DMS53 (cell line): ENCODE measurements at places on chromosomes 6 and 20.
A peak's percentile ranks its signal among the peaks of the same experiment; 100 is the strongest.

- no peak for DNase-seq
Observed at GRCh38 chr6:121838842-121839241, 403.4 kb downstream of the GJA1 start.

DNA sequence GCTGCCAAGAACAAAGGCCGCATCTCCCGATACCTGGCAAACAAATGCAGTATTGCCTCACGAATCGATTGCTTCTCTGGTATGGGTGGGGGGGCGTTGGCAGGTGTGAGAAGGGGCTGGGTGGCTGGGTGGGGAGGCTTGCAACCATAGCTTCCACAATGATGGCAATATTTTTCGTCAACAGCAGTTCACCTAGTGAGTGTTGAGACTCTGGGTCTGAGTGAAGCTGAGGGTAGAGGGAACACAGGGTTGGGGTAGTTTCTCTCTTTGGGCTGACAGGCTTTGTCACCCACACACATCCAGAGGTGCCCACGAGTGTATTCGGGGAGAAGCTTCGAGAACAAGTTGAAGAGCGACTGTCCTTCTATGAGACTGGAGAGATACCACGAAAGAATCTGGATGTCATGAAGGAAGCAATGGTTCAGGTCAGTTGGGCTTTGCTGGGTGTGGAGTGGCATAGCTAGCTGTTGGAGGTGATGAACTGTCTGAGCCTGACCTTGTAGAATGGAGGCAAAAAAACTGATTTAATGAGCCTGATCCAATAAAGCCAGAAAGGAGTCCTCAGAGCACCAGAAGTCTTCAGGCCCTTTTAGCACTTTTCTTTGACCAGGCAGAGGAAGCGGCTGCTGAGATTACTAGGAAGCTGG lies 4.2 kb downstream of the NOP56 start:
- DNase-seq, result no peak

- DNase-seq, result no peak
Observed at GRCh38 chr6:69696273-69696672, 100.5 kb downstream of the LMBRD1 start.

DNA sequence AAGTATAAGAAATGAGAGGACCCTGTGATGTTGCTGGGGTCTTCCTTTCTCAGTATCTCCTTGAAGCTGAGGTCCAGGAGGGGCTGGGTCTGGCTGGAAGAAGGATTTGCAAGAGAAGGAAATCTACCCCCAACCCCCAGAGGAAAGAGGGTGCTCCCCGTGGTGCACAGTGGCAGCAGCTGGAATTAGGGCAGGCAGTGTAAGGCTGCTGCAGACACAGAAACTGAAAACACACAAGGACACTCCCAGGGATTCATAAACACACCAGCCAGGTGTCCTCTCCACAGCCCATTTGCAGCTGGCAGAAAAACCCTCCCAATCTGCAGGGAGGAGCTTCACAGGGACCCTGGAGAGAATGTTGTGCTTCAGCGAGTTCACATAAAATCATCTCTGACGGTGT lies 297.2 kb downstream of the CDH26 start:
- no peak for DNase-seq

DNA sequence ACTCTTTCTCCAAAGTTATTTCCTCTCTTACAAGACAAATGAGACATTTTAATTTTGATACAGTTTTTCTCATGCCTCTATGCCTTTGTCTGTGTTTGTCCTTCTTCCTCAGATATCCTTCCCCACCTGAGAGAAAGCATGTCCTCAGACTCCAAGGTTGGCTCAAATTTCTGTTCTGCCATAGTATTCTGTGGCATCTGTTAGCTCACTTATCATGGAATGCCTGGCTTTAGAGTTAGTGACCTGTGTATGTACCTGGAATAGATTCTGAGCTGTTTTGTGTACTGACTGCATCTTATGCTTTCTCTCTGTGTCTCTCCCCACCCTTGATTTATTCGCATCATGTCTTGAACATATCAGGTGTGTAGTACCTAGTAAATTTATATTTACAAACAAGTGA lies 90.0 kb downstream of the CENPW start:
- no peak for DNase-seq

DNA sequence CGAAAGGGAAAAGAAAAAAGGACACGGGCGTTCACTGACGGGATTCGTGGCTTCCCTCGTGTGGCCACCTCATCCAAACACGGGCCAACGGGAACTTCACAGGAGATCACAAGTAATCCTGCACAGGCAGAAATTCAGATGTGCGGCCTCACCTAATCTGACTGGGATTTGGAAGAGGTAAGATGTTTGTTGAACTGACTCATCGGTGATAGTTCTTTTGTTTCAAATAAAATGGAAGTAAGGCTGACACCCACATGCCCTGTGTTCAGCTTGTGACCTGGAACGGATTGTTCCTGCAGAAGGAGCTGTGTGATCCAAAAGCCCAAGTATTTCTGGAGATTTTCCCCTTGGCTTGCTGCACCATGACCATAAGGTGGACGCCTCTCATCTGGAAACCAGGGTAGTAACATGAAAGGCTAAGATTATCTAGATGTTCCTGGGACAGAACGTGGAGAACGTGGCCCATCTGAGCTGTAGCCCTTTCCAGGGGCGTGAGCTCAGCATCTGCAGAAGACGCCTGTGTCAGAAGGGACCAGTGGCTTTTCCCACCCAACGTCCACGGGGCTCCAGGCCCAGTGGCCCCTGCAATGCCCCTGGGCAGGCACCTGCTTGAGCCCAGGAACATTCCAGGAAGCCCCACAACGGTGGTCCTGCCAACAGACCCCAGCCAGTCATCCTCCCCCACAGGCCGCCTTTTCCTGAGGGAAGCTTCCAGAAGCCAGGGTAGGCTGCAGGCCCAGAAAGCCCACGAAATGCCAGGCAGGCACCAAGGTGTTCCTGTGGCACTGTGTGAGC lies 39.7 kb downstream of the DLL1 start:
- DNase-seq, result peak; percentile 10

- DNase-seq, result no peak
Observed at GRCh38 chr6:93350774-93351173, 68.6 kb downstream of the EPHA7 start.

DNA sequence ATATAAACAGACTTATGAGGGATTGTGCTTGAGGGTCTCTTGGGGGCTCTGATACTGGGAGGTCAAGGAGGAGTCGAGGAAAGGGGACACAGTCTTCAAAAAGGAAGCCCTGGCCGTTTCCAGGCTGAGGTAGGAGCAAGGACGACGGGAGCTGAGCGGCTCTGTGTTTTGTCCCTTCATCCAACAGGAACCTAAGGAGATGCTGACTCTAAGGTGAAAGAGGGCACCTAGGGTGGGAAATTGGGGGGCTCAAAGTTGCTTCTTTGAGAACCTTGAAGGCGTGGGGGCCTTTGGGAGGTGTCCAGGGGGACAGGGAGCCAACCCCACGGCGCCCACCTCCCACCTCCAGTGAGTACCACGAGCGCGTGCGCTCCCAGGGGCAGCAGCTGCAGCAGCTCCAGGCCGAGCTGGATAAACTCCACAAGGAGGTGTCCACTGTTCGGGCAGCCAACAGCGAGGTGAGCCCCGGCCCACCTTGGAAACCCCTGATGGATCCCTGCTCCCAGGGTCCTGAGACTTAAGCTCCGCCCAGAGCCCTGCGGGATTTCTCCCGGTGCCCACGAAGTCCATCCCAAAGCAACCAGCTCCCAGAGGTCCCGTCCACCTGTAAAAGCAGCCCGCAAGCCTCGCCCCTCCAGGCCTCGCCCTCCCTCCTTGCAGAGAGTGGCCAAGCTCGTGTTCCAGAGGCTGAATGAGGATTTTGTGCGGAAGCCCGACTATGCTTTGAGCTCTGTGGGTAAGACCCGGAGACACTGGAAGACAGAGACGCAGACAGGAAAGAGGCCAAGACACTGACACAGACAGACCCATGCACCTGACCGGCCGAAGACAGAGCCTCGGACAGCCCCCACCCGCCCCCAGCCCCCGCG lies 2.9 kb downstream of the SPAG4 start:
- peak; percentile 75 for DNase-seq

DNA sequence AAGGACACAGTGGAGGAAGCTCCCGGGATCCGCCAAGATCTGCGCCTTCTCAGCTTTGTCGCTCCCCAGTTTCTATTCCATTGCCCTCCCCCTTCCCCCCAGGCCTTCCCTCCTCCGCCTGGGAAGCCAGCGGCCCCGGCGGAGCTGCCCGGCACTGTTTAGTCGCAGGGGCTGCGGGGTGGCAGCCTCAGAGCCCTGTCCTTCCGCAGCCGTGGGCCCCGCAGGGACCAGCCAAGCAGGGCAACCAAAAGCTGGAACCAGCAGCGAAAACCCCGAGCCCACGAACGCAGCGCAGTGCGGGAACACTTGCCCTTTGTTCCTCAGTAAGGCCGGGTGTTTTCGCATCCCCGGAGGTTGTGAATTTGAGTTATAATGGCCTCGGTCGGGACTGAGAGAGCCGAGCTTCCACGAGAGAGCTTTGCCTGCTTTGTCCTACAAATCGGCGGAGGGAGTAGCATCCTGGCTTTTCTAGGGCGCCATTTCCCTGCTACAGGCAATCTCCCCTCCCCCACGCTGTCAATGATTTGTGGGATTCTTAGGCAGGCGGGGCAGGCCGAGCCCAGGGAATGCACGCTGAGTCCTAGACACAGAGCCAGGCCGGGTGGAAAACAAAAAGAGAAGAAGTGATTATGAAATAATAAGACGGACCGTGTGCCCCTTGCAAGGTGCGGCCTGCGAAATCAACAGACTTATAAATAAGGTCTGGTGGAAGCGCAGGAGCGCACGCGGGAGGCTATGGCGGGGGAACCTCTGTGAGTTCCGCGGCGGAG lies 4.0 kb upstream of the TUBB2B start:
- DNase-seq, result peak; percentile 97

DNA sequence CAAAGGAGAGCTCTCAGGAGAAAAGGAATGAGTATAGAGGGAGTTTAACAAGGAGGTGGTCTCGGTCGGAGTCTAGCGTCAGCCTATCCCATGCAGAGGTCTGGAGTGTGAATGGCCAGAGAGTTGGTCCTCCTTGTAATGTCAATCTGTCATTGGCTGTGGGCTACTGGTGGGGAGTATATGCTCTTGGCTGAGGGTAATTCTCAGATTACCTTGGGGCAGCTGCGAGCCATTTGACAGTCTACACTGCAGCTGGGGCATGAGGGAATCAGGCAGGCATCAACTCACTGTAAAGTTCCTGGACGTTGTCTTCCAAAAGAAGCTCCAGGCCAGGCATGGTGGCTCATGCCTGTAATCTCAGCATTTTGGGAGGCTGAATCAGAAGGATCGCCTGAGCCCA lies 48.1 kb downstream of the EBF4 start:
- no peak for DNase-seq

- DNase-seq, result peak; percentile 47
Observed at GRCh38 chr6:475314-475713, 83.8 kb downstream of the IRF4 start.

DNA sequence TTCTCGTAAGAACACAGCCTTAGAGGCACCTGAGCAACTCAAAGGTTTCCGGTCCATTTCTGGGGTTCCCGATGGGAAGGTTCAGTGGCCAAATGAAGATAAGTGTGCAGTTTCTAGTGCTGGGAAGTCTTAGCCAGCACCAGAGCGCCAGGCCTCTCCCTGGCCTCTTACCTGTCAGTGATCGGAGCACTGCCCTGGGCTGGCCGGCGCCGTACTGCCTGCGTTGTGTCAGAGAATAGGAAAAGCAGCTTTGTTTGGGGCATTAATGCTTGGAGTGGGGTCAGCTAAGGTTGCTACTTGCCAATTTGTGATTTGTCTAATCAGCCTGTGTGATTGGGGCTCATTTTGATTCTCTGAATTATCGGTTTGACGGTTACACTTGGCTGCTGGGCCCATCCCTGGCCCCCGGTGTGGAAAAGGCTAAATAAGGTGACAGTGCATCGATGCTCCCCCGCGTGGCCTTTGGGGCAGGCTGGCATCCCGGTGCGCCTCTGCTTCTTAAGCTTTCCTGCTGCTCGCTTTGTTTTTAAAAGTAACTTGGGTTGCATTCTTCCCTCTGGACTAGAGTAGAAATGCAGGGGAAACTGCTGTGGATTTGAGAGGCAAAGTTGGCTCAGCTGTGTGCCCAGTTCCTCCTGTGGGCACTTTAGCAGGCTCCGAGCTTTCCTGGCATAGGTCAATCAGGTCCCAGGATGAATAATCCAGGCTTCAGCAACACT lies 51.8 kb downstream of the TCP11 start:
- no peak for DNase-seq

GRCh38 chr6:122449069-122449468 lies 22.5 kb downstream of the SERINC1 start:
- no peak for DNase-seq

DNA sequence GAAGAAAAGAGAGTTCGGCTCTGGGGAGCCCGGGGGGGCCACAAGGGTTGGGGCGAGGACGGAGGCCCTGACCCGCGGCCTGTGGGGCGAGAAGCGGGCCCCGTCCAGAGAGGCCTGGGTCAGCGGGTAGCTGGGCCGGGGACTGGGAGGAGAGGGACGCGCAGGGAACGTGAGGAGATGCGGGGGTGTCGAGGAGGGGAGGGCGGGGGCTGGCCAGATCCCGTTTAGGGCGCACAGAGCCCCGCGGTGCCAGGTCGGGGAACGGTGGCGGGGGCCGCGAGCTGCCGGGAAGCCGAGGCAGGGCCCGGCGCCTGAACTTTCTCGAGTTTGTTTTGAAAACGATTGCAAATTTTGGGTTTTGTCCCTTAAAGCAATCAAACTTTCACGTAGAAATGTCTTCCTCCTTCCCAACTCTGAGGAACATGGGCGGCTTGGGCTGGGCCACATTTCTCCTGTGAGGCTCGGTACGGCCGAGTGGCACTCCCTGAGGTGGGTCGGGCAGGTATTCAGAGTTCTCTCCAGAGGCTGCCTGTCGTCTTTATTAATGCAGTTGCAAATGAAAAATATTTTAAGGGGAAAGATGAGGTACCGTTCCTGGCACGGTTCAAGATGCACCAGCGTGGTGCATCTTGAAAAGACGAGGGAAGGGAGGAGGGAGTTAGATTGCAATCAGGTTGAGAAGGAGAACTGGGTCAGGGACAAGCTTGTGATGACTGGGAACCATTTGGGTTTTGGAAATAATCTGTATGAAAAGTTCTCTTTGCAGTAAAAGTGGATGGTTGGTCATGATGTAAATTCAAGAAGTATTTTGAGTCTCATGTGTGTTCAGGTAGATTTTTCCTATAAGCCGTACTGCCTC lies 972 bp downstream of the RNF8 start:
- DNase-seq, result peak; percentile 38

GRCh38 chr6:108002365-108003221 lies 44.6 kb upstream of the SEC63 start:
- peak; percentile 67 for DNase-seq

DNA sequence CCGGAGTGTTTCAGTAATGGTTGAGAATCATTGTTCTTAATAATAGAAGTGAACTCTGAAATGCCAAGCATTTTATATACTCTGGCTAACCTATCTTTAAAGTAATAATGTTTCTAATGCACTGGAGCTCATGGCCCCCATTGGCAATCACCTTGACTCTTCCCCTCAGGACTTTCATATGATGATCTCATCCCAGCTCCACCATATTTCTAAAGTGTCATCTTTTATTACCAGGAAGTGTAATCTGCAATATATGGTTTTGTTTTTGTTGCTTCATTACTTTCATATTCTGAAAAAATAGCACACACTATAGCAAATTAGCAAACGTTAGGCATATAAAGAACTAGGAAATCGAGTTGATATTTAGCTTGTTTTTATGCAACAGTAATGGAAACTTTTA lies 60.3 kb downstream of the TULP4 start:
- no peak for DNase-seq
